ENCODE measurements at places on chromosomes 4 and X. TPM values are rescaled to one million over a fixed set of nuclear protein-coding genes. Genes with fewer than 3 reads are reported as not detected.

Gene HPGDS
- polyA plus RNA-seq = not detected

GRCh38 chr4:5033281-5033841 lies 14.1 kb upstream of the CYTL1 start:
- no peaks in the 10 kb centered on the region for H3K27me3 ChIP-seq
- H3K4me1 ChIP-seq = peaks cover 11% of the 10 kb centered on the region
- no peak for DNase-seq
- peak overlapping the region; percentile 60 for H3K4me3 ChIP-seq
- peak overlapping the region; percentile 14 for H3K27ac ChIP-seq
- no peaks in the 10 kb centered on the region for H3K36me3 ChIP-seq

- DNase-seq = no peak
- no peaks in the 10 kb centered on the region for H3K4me1 ChIP-seq
- H3K27ac ChIP-seq = no peak overlapping the region
- no peaks in the 10 kb centered on the region for H3K36me3 ChIP-seq
- H3K4me3 ChIP-seq = no peak overlapping the region
- no peaks in the 10 kb centered on the region for H3K27me3 ChIP-seq
Measured at GRCh38 chr4:6749340-6750171, 33.0 kb upstream of the KIAA0232 start.

GRCh38 chr4:84171871-84172270 lies 327.2 kb downstream of the NKX6-1 start:
- no peaks in the 10 kb centered on the region for H3K4me1 ChIP-seq
- H3K36me3 ChIP-seq = no peaks in the 10 kb centered on the region
- no peak overlapping the region for H3K27ac ChIP-seq
- DNase-seq = no peak

Measured in naive B cell (primary cell).